C1 segment of cervical spinal cord (tissue), 14 donors: ENCODE measurements at places on chromosomes 6 and 20.

- DNase-seq, result no peak
Observed at GRCh38 chr6:125571207-125571755, 178.2 kb upstream of the HEY2 start.

- no peak for DNase-seq
Observed at GRCh38 chr6:16146028-16146427, 17.1 kb downstream of the MYLIP start.

DNA sequence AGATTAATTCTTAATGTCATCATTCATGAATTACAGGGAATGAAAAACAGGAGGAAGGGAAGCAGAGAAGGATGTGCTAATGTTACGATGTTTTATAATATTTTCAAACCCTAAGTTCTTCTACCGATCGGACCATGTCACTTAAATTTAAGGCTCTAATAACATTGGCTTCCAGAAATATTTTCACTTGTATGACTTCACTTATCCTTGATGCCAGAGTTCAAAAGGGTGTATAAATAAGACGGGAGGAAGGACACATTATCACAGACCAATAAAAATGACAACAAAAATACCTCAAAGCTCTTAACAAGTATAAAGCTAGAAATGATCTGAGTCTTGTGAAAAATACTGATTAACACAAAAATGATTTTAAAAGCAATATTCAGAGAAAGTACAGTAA lies 370.4 kb upstream of the CITED2 start:
- no peak for DNase-seq

GRCh38 chr6:25068866-25069265 lies 133.1 kb upstream of the RIPOR2 start:
- no peak for DNase-seq

GRCh38 chr6:163543321-163543720 lies 128.8 kb downstream of the QKI start:
- DNase-seq, result no peak

- DNase-seq, result no peak
Observed at GRCh38 chr6:21132856-21133838, 460.4 kb upstream of the SOX4 start.

DNA sequence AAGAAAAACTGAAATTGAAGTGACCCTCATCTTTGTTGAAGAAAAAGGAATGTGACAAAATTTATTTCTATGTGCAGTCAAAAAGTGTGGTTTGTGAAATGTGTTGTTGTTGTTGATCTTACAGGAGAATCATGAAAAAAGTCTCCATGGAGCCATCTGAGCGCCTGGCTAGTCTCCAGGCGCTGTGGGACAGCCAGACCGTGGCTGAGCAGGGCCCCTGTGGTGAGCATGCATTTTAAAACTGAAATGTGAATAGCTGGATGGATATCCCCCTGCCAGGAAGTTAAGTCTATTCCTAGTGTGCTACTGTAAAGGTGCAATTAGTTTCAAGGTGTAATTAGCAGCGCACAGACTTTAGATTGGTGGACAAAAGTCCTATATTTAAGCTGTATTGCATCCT lies 170.6 kb downstream of the CARMIL1 start:
- no peak for DNase-seq

DNA sequence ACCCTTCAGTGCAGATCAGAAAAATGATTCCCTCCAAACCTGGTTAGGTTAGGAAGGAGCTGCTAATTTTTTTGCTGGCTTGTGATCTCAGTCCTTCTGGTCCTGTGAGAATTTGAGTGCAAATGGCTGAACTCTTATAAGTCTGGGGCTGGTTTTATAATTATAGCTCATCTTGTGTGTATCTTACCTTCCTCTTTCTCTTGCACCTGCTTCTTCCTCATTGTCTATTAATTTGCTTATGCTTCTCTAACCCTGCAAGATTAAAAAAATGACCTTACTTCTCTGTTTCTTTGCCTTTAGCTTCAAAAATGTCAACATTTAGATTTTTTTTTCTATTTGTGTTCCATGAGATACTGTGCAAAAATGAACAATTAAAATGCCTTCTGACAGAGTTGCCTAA lies 576.2 kb downstream of the DHX35 start:
- DNase-seq, result no peak

- no peak for DNase-seq
Observed at GRCh38 chr6:87103977-87104601, 9.2 kb upstream of the CGA start.

GRCh38 chr6:91304521-91304920 lies 717.6 kb upstream of the MAP3K7 start:
- DNase-seq, result no peak

DNA sequence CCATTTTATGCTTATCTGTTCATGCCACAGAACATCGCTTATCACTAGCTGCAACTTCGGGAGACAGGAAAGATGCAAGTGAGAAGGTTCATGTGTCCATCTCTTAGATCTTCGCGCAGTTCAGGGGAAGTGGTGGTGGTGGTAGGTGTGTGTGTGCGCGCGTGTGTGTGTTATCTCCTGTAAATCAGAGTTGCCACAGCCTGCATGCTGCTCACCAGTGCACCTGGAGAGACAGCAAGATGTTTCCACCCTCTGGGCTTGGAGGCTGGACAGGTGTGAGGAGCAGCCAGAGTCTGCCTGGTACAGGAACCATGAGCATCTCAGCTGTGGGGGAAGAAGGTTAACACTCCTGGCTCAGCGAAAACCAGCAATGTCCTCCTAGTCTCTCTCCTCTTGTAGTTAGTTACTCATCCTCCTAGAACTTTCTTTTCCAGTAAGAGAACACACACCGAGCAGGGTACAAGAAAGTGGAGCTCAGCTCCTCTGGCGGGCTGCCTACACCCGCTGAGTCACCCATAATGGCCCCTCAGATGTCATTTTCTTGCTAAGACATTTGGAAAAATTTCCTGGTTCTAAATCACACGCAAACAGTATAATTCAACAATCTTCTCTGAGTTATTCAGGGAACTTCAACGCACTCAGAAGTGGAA lies 5.1 kb upstream of the TUBB1 start:
- no peak for DNase-seq

- DNase-seq, result no peak
Observed at GRCh38 chr6:37741757-37742400, 44.2 kb upstream of the MDGA1 start.

DNA sequence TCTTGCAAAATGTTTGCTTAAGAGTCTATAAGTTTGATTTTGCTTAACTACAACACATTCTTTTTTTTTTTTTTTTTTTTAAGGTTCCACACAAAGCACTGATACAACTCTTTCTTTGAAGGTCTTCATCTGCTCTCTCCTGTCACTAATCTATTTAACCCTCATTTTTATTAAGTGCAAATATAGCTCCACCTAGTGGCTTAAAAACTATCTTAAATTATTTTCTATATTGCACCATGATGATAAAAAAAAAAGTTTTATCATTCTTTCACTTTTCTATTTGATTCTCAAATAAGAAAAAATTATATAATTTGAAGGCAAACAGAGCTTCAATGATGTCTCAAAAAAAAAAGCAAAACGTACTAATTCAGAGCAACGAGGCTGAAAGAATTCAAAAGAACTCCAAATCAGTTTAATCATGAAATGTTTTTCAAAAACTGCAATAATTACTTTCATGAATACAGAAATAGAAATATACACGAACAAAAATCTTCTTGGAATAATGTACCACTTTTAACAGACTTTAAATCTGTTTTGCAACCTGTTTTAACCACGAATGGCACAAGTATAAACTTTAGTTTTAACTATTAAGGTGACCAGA lies 12.8 kb downstream of the ESF1 start:
- DNase-seq, result no peak

DNA sequence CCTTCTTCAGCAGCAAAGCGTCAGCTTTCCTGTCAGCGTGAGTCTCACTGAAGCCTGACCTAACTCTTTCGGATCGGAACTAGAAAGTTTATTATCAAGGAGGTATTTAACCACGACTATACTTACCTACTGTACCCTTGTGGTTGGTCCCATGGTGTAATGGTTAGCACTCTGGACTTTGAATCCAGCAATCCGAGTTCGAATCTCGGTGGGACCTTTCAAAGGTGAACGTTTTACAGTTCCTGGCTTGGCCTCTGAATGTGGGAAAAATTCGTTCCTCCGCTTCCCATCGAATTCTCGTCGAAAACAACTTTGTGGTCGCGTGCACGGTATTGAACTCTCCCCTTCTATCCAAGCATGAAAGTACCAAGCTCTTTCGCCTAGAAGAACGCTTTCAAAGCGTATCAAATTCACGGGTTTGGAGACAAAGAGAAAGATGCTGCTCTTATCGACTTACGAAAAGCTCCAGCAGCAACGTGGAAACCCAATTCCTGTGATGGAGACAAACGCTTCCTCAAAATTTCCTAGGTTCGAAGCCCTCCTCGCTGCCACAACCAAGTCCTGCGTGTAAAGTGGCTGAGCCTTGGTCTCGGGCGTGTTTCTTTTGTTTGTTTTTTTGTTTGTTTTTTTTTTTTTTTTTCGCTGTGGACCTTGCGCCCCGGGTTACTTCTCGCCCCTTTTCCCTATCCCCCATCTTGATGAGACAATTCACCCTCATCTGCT lies 63.7 kb downstream of the GPX5 start:
- DNase-seq, result no peak

DNA sequence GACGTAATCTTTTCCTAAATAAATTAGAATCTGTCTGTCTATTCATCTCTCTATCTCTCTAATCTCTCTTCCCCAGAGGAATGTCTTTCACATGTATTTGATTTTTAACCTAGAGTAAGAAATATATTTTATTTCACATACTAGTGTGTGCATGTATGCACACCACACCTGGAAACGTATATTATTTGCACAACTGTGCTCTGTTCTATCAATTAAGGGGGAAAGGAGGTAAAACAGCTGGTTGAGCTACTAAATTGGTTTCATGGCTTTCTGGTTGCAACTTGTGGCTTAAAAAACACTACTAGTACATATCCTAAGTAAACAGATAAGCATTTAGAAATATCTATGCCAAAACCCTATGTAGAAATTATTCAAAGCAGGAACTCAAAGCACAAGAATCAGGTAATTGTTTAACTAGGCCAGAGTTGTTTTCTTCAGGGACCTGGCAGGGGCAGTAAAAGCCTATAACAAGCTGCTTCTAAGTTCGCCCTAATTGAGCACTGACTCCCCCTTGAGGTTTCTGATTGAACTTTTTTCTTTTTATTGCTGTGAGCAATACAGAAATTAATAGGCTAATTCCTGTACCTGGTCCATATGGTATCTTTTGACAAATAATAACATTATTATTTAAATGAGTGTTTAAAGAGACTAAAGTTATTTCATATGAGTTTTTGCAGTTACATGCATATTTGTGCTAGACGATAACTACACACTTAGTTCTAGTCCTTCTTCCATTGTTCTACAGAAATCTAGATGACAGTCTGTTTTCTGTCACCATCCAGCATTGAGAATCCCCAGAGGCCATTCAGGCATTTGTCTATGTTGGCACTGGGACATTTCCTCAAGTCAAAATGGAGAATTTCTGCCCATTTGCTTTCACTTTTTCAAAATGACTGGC lies 88.6 kb downstream of the MCHR2 start:
- no peak for DNase-seq

GRCh38 chr6:53929041-53929820 lies 134.4 kb downstream of the LRRC1 start:
- no peak for DNase-seq

DNA sequence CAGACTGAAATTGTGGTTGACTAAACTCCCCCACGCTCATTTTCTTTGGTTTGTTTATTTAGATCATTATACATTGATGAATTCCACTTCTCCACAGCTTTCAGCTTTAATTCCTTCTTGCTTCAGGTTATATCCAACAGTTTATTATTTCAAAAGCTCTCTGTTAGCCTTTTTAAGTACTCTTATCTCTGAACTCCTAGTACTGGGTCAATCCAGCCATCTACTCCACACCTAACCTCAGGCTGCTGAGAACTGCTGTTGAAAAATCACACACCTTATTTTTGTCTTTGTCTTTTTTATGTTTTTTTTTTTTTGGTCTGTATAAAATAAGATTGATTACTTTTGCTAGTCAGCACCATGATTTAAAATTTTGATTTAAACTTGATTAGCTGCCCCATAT lies 32.9 kb downstream of the FLRT3 start:
- DNase-seq, result no peak

- DNase-seq, result no peak
Observed at GRCh38 chr20:41748051-41748450, 129.9 kb upstream of the CHD6 start.

DNA sequence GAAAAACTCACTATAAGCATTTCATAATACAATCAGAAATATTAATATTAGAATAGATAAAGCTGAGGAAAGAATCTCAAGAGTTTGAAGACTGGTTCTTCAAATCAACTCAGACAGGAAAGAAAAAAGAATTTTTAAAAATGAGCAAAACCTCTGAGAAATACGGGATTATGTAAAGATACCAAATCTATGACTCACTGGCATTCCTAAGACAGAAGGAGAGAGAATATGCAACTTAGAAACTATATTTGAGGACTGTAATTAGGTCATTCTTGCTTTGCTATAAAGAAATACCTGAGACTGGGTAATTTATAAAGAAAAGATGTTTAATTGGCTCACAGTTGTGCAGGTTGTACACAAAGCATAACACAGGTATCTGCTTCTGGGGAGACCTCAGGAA lies 665.1 kb downstream of the RNF144B start:
- no peak for DNase-seq

- no peak for DNase-seq
Observed at GRCh38 chr6:151431337-151431736, 20.6 kb downstream of the RMND1 start.

- DNase-seq, result no peak
Observed at GRCh38 chr6:37088897-37089296, 81.1 kb upstream of the PIM1 start.

- DNase-seq, result no peak
Observed at GRCh38 chr20:1087311-1087905, 31.0 kb upstream of the PSMF1 start.

DNA sequence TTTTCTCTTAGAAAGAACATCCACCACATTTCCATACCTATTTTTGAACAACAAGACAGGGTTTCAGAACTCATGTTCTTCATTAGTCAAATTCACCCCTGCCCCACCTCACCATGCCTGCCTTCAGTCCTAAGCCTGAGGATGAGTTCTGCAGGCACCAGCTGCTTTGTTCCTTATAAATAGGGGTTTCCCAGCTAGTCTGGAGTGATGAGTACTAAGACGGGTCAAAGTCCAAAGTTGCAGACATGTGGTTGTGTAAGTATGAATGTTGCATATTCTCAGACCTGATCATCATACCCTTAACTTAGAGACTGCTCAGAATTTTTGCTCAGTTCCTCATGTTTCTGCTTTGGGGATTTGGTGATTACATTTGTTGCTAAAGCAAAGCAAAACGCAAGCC lies 257.7 kb upstream of the CDYL start:
- no peak for DNase-seq

GRCh38 chr6:68958327-68958726 lies 323.2 kb downstream of the ADGRB3 start:
- no peak for DNase-seq

DNA sequence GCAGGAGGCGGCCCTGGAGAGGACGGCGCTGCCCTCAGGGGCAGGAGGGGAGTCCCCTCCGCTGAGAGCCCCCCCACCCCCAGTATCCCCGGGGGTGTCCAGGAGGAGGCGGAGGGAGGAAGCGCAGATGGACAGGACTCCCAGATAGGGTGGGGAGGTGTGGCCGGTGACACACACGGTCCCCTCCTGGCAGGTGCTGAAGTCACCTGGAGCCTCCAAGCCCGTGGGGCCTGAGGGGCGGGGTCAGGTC lies 1.4 kb downstream of the STMN3 start:
- no peak for DNase-seq

- DNase-seq, result peak; percentile 62
Observed at GRCh38 chr6:111850295-111850937, 22.8 kb downstream of the FYN start.
